Inflammatory macrophage (primary cell): ENCODE measurements at places on chromosomes 3 and 15.

- DNase-seq, result no peak
Measured at GRCh38 chr15:75835990-75836958, 7.0 kb upstream of the UBE2Q2 start.

DNA sequence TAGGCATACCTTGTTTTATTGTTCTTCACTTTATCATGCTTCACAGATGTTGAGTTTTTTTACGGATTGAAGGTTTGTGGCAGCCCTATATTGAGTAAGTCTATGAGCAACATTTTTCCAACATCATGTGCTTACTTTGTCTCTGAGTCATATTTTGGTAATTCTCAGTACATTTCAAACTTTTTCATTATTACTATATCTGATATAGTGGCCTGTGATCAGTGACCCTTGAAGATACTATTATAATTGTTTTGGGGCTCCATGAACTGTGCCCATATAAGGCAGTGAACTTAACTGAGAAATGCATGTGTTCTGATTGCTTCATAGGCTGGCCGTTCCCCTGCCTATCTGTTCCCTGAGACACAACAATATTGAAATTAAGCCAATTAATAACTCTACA is 42.8 kb upstream of the NSMCE3 start:
- no peak for DNase-seq

DNA sequence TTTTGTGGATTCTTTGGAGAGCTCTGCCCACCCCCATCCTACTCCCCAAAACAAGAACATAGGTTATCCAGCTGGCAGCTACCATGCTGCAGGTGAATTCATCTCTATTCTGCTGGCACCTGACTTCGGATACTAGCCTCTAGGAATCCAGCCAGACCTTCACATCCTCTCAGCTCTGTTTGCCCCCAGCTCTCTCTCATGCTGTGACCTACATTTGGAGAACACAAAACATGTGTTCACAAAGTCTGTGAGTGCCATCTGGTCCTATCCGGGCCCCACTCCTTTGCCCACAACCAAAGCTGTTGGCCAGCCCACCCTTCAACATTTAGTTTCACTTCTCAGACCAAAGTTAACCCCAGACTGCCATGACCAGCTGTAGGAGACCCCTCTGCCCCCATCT is 89.4 kb upstream of the C3orf80 start:
- no peak for DNase-seq

- no peak for DNase-seq
Measured at GRCh38 chr15:61064651-61065050, 164.5 kb downstream of the RORA start.

- DNase-seq, result no peak
Measured at GRCh38 chr15:41004490-41004889, 51.2 kb downstream of the CHAC1 start.

GRCh38 chr15:48811325-48811958 is 573 bp upstream of the CEP152 start:
- no peak for DNase-seq

DNA sequence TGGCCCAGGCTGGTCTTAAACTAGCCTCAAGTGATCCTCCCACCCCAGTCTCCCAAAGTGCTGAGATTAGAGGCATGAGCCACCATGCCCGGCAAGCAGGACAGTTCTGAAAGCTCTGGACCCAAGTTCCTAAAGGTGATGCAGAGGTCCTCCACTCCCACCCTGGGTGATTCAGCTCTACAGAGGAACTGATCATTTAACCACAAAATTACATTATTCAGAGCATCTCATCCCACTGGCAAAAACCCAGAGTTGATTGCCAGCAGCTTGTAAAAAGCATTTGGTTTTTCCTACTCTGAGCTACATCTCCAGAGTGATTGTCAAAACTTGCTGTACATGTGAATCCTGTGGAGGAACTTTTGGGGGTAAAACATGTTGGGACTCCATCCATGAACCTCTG is 60.2 kb downstream of the SLTM start:
- peak; percentile 49 for DNase-seq

DNA sequence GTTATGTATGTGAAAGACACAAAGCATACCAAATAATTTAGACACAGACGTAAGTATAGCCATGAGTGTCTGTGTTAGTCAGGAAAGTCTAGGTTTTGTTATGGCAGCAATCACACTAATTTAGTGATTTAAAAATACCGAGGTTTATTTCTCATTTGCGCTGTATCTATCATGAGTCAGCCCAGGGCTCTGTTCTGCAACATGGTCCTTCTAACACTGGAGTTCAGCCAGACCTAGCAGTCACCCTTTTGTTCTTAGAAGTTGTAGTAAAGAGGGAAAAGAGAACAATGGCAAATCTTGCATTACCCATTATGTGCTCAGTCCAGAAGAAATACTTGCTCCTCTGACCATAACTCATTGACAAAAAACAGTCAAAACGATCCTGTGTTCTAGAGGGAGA is 311.5 kb downstream of the NLGN1 start:
- DNase-seq, result no peak

GRCh38 chr15:58154769-58155168 is 16.6 kb downstream of the AQP9 start:
- DNase-seq, result no peak

- no peak for DNase-seq
Measured at GRCh38 chr15:81825136-81825535, 220.7 kb downstream of the MEX3B start.

GRCh38 chr15:98786717-98787116 is 138.4 kb downstream of the IGF1R start:
- DNase-seq, result peak; percentile 28

DNA sequence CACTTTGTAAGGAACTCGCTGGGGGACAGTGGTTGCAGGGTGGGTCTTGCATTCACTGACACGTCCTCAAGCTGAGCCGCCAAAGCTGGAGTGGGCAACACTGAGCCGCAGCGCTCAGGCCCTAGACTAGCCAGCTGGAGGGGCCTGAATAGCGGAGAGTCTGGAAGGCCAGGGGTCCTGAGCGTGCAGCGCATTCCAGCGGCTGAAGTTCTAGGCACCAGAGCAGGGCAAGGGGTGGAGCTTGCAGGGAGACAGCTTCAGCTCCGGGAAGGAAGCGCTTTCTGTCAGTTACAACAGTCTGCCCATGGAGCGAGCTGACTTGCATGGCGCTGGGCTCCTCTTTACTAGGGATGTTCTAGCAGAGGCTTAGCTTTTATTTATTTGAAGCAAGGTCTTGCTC is 2.7 kb downstream of the MAP6D1 start:
- no peak for DNase-seq

DNA sequence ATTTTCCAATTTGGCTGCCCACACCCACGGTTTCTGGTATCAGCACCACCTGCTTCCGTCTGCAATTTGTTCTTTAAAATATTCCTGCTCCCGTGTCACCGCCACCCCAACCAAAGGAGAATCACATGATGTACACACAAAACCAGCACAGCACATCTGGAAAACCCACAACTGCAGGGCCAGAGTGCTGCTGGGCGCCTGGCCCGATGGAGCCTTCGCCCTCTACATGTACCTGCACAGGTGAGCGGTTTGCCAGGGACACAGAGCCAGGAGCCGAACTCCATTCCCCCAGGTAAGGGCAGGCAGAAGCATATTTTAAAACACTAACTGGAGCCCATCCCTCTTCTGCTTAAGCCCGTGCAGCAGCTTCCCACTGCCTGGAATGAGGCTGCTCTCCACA is 75.6 kb downstream of the ADAMTS17 start:
- DNase-seq, result no peak

- no peak for DNase-seq
Measured at GRCh38 chr15:34993877-34994276, 5.8 kb upstream of the ZNF770 start.

- no peak for DNase-seq
Measured at GRCh38 chr3:52004163-52004787, 8.6 kb upstream of the RPL29 start.

GRCh38 chr3:135238871-135239614 is 444.0 kb downstream of the EPHB1 start:
- no peak for DNase-seq

- peak; percentile 67 for DNase-seq
Measured at GRCh38 chr15:79339588-79340314, 28.8 kb downstream of the TMED3 start.

DNA sequence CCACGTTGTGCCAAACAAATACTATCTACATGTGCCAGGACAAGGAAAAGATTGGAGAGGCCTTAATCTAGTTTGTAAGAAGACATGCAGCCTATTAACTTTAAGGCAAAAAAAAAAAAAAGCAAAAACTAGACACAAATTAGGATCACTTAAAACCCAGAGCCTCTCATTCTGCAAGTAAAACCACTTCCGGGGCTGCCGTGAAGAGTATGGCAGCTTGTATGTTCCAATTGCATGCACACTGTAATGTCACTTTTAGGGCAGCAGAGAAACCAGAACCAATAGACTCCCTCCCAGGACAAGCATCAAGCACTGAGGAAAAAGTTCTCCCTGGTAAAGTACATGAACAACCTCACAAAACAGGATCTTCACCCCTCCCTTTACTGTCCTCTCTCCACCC is 70.6 kb downstream of the RSL24D1 start:
- no peak for DNase-seq

DNA sequence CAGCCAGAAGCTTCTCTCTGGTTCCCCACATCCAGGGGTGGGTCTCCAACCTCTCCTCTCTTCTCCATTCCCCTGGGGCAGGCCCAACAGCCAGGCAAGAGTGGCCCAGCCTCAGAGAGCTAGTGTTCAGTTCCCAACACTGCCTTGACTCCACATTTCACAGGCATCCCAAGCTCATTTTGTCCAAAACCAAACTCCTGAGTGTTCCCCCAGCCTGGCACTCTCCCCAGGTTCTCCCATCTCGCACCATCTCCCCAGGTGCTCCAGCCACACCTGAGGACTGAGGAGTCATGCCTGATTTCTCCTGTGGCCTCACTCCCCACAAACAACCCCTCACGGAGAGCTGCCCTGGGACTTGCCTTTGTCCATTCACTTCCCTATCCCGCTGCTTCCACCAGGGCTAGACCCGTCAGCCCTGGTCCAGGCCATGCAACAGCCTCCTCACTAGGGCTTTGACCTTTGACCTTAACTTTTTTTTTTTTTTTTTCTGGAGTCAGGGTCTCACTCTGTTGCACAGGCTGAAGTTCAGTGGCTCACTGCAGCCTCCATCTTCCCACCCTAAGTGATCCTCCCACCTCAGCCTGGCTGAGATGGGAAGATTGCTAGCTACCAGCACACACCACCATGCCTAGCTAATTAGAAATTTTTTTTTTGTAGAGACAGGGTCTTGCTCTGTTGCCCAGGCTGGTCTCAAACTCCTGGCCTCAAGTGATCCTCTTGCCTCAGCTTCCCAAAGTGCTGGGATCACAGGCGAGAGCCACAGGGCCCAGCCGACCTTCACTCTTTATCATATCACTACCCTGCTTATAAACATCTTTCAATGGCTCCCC is 3.9 kb upstream of the CSK start:
- peak; percentile 61 for DNase-seq

DNA sequence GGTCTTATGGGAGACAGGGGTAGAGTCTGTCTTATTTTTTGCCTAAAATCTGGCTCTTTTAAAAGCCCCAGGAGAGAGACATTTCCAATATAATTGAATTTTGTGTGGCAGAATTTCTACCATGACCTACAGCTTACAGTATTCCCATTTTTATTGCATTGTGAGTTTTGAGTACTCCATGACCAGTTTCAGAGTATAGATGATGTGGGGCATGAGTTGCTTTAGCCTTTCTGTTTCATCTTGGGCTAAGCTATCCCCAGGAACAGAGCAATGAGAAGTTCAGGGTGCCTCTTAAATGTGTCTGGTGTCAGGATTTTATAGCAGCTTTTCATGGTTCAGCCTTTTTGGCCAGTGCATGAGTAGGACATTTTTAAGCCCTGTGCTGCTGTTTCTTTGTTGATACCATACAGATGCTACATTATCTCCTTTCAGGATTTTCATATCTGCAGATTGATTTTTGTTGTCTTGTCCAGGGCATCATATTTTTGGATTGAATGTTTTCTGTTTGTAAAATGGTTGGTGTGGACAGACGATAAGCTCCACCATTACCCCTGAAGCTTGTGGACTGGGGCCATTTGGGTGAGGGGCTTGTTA is 3.5 kb downstream of the ABHD2 start:
- no peak for DNase-seq

GRCh38 chr3:183275418-183275817 is 22.4 kb downstream of the B3GNT5 start:
- DNase-seq, result peak; percentile 83

DNA sequence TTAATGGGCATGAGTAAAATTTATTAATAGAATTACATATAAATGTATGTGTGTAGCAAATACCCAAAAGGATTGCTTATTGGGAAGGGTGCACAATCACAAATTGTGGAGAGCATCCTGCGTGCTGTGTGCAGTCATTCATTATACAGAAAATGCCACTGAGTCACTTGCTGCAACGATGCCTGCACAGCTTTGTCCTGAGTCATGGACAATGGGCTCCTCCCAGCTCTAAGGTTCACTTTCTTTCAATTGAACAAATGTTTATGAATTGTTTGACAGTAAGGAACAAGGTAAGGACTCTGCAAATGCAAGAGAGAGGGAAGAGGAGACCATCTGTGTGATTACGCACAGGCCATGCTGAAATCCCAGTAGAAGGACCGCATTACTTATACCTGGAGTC is 18.7 kb downstream of the CFAP161 start:
- DNase-seq, result no peak

DNA sequence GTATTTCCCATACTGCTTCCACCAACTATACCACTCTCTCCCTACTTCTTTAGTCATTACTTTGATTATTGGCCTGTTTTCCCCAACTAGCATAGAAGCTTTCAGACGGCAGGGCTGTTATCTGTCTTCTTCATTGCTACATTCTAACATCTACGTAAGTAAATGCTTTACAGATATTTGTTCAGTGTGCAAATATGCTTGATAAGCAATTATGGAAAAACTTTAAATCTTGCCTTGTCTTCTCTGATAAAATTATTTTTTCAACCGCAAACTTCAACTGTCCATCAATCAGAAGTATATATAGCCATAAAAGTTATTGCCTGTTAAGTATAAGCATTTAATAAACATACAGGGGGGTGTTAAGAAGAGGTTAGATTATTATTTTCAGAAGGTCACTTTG is 35.7 kb downstream of the ZDHHC23 start:
- DNase-seq, result no peak

DNA sequence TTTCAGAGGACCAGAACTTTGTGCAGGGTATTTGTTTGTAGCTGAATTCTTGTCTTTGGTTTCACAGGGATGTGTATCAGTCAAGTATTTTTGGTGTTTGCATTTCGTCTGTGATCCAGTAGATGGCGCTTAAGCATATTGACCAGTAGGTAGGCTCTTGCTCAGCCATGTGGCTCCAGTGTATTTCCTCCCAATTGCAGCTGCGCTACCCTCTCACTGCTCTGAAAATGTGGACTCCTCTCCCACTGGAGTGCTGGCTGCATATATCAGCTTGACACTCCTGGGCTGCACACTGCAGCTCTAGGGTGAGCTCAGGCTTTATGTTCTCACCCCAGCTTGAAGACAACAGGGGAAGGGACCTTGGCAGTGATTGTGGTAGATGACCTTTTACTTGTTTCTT is 1264.3 kb upstream of the ALCAM start:
- peak; percentile 32 for DNase-seq

DNA sequence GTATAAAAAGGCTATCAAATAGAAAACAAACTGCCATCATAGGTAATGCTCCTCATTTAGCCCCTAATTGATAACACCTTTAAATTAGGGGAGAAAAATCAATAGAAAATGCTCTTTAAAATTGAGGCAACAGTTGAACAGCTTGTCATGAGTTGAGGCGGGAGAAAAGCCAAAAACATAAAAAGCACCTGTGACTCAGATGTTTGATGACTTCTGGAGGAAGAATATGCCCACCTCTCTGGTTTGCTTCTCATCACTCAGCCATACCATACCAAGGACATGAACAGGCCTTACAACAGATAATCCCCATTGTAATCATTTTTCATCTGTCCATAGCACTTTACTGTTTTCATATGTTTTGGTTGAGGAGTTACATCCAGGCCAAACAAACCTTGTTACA is 246.0 kb downstream of the MYRIP start:
- DNase-seq, result no peak

- no peak for DNase-seq
Measured at GRCh38 chr3:14181253-14181652, 2.6 kb downstream of the LSM3 start.
